ENCODE measurements at places on chromosomes 5 and 9. TPM values are rescaled to one million over a fixed set of nuclear protein-coding genes. Genes with fewer than 3 reads are reported as not detected.

BARHL1 gene
- total RNA-seq: not detected

SPOCK1 gene
- 7.0 TPM for total RNA-seq

HABP4 gene
- total RNA-seq: 8.5 TPM

PRR7 gene
- 1.1 TPM for total RNA-seq

FOXD4 gene
- 0.10 TPM for total RNA-seq

HAND1 gene
- not detected for total RNA-seq

- DNase-seq: no peak
Observed at GRCh38 chr5:17024686-17025180, 88.6 kb upstream of the MYO10 start.

DNA sequence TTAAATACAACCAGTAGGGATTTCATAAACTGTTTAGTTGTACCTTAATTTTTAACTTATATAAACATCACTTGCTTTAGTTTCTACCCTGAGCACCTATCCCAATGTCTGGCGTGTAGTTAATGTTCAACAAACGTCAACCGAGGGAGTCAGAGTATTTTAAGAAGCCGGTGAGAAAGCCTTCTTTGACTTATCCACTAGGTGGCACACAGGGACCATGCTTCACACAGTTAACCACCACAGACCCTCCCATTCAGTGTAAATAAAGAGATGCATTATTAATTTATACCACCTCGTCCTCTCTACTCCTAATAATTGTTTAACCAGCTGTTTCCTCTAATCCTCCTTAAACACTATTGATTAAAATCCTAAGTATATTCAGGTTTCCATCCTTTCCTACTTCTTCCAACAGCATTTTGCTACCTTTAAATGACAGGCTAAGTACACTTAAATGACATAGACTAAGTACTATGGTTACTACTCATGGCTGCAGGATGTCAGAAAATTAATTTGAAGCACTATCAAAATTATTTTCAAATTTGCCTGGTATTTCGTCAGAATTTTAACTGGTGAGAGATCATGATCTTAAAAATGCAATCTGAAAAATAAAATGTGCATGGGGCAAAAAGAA, 2.3 kb downstream of the HAPLN1 start:
- DNase-seq: peak; percentile 27

- no peak for DNase-seq
Observed at GRCh38 chr9:107472581-107473340, 16.8 kb downstream of the KLF4 start.

DNA sequence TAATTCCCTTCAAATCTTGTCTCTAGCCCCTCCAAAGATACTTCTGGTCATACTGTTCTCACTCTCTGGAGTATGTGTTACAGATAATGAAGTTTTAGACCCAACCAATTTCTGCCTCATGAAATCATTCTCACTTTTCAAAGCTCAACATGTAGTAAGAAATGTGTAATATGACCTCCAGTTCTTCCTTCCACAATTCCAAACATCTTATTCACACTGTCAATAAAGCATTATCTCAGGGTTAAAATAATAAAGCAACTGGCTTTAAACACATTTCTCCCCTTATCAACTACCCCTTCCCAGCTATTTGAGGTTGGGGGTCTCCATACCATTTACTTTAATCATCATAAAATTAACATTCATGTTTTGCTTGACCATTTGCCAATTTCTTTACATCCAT, 654.1 kb downstream of the RAB3C start:
- DNase-seq: no peak

DNA sequence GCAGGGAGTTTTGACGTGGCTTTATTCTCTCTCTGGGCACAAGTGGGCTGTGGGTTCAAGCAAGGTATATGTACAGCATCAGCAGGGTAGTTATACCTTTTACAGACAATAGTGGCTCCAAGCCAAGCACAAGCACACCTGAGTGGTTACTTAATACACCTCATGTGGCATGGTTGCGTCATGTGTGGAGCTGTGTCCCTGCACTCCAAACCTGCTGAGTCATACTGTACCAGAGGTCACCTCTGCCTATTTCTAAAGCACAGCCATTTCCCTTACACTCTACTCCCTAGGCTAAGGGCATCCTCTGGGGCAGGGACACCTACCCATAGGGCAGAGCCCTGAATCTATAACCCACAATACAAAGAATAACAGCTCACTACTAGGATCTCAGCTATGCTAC, 147.3 kb downstream of the OSTF1 start:
- DNase-seq: no peak

DNA sequence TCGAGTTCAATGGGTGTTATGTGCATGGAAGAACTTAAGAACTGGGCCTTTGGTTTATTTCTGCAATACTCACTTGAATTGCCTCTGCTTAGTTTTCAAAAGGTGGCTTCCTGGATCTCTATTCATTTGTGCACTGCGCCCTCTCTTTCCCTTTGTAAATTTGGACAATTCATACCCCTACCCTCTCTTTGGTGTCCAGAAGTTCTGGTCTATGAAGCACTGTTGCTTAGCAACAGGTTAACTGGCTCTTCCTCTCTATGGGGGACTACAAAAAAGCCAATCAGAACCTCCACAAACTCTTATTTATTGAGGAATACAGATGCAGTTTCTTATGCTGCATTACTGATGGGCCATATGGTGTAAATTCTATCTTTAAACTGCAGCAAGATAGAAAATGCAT, 13.5 kb upstream of the FAM120A start:
- DNase-seq: no peak

- DNase-seq: no peak
Observed at GRCh38 chr5:169221519-169221918, 79.4 kb downstream of the SLIT3 start.

GRCh38 chr9:80632041-80632440, 1057.3 kb downstream of the TLE1 start:
- DNase-seq: no peak
